Hippocampal formation (tissue), 2 donors: ENCODE measurements at places on chromosomes 4 and X.

DNA sequence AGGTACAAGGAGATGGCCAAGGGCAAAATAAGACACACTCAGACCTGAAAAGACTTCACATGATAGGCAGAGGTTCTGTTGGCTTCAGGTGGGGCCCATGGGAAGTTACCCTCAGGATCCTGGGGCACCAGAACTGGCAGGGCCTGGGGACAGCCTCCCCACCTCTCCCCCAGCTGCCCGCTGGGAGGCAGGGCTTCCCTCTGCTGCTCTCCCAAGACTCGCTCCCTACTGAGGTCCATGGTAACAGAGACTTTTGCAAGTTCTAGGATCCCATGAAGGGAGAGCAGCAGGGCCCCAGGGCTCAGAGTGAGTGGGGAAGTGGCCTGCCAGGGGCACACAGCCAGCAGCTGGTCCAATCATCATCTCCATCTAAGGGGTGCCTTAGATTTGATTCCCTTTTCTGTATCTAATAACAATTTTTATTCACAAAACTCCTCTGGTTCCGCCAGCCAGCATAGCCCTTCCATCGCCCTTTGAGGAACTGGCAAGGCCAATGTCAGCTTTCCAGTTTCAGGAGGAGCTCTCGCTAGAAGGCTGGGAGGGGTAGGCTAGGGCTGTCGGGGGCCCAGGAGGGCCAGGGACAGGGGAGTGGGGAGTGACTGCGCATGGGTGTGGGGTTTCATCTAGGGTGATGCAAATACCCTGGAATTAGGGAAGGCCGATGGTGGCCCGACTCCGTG lies 78.2 kb downstream of the SLC2A9 start:
- no peak for DNase-seq

DNA sequence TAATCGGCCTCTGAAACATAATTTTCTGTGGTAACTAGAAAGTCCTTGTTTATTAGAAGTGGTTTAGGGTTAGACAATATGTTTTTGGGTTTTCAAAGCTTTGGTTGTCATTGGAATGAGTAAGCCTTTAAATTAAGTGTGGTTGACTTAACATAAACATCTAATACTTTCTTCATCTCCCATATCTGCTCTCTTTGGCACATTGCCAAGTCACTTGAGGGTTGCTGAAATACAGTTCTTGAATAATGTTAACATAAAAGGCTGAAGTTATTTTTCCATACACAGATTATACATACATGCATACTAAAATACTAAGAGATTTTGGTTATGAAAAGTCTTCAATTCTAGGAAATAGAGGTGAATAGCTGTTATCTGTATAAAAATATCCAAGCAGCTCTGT lies 241.7 kb upstream of the BMP3 start:
- DNase-seq: no peak

- no peak for DNase-seq
Observed at GRCh38 chr4:169996379-169997240, 29.6 kb downstream of the MFAP3L start.

GRCh38 chrX:16042980-16043379 lies 80.4 kb upstream of the GRPR start:
- DNase-seq: no peak

DNA sequence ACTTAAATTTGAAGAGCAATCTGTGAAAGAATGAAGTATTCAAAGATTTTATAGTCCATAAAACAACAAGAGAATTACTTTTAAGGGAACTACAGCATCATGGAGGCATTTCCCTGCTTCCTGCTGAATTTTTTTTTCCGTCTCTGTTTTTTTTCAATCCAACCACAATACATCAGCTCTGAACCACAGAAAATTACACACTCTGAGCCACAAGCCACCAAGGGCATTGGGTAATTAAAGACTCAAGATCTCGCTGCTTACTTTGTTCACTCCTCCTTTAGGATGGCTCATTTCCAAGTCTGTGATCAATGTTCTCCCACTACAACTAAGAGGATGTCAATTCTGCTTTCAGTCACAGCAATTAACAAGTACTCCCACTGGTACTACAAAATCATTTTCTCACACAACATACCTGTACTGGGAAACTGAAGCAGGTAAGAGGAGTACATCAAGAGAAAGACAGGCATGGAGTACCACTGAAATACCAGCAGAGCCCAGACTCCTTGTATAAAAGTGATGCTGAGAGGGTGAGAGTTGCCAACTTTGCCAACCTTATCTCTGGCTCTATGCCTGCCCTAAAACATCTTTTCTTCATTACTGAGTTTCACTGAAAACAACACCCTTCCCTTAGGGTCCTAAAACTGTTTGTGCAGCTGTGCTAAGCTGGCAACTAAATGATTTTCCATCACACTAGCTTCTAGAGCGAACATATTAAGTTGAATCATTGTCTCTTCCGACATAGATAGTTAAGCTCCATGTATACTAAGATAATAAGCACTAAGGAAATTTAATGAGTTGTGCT lies 105.8 kb upstream of the MAGEB18 start:
- no peak for DNase-seq

- DNase-seq: no peak
Observed at GRCh38 chr4:38145741-38146140, 185.5 kb downstream of the PTTG2 start.

DNA sequence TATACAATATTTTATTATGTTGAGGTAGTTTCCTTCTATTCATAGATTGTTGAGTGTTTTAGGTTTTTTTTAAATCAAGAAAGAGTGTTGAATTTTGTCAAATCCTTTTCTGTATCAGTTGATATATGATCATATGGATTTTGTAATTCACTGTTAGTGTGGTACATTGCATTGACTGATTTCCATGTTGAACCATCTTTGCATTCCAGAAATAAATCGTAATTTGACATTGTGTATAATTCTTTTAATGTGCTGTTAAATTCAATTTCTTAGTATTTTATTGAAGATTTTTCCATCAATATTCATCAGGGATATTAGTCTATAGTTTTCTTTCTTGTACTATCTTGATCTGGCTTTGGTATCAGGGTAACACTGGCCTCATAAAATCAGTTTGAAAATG lies 103.8 kb downstream of the LRBA start:
- no peak for DNase-seq

DNA sequence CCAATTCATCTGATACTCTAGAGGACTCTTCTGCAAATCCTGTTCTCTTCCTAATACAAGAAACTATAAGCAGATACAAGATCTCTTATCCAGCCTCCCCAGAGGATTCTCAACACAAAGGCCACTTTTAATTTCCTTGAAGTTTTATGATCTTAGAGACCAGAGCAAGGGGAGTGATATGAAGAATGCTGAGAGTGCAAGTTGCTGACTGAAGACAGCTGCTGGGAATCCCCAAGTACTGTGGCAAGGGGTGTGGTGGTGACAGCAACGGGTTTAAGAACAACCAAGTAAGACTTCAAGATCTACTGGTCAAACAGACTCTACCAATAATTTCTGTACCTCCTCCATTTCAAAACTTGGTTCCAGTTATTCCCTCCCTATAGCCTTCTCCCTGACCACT lies 7.0 kb downstream of the AMMECR1 start:
- DNase-seq: no peak

GRCh38 chrX:9676306-9676705 lies 89.3 kb downstream of the GPR143 start:
- no peak for DNase-seq

- DNase-seq: no peak
Observed at GRCh38 chrX:101785142-101785541, 125.5 kb upstream of the ARMCX2 start.

GRCh38 chrX:40146262-40147125 lies 48.7 kb upstream of the BCOR start:
- no peak for DNase-seq

DNA sequence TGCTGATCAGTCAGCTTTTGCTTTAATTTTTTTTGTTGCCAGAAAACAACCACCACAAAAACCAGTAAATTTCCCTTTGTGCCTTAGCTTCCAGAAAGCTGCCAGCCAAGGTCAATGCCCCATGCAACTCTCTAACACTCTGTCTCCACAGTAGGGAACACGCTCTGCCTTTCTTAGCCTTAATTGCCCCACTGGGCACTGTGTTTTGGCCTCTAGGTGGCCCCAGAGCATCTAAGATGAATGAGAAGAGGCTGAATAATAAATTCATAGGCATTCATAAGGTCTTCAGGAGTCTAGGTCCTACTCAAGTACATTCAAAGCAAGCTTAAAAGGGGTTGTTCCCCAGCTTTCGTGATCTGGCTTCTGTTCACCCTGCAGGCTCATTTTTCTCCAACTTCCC lies 57.7 kb upstream of the PASD1 start:
- DNase-seq: no peak

DNA sequence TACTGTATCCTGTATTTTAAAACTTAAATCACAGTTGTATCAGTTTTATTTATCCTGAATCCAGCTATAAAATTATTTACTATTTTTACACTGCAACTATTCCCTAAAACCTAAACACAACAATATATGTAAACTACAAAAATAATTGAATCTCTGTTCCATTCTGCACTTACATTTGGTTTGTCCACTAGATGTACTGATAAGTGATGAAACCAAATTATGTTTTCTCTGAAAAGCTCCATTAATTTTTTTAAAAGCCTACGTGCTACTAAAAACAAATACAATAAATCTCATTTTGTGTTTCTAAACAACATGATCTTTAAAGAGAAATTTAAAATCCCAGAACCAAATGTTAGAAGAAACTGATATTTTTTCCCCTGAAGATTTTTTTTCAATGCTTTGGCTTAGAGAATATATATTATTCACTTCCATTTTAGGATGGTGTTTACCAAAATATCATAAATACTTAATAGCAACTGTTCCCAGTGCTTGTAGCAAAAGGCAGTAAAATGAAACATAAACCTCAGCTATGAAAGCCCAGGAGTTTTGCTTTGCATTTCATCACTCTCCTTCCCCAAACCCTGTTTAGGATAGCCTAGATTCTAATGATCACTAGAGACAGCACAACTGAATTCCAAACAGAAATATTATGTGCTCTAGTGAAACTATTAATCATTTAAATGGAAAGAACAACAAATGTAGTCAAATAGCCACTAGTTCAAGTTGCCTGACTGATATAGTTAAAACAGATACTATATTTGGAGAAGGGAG lies 19.7 kb downstream of the ANTXR2 start:
- no peak for DNase-seq

- no peak for DNase-seq
Observed at GRCh38 chr4:37535872-37536271, 150.3 kb downstream of the RELL1 start.

DNA sequence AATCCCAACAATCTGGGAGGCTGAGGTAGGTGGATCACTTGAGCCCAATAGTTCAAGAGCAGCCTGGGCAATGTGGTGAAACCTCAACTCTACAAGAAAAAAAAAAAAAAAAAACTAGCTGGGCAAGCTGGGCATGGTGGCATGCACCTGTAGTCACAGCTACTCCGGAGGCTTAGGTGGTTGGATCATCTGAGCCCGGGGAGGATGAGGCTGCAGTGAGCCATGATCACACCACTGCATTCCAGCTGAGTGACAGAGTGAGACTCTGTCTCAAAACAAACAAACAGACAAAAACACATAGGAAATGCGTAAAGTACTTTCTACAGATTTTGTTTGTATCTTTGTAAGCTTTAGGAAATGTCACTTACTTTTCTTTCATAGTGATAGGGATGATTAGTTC lies 307.2 kb upstream of the NR3C2 start:
- no peak for DNase-seq

- no peak for DNase-seq
Observed at GRCh38 chrX:55521687-55522086, 32.0 kb upstream of the USP51 start.

GRCh38 chr4:185309770-185310169 lies 86.0 kb downstream of the LRP2BP start:
- no peak for DNase-seq

DNA sequence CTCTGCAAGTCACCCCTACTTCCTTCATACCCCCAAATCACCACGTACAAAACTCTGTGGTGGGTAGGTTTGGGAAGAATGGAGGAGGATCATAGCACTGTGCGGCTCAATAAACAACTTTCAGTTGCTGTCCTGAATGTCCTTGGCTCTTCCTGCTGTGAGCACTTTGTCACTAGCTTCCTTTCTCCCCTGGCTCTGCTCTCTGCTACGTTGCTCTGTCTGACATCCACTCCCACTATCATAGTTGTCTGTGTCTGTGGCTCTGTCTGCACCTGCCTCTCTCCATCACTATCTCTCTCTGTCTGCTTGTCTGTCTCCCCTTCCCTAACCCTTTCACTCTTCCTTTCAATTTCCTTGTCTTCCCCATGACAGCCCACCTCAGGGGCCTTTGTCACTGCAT lies 21.2 kb upstream of the SMPX start:
- no peak for DNase-seq

DNA sequence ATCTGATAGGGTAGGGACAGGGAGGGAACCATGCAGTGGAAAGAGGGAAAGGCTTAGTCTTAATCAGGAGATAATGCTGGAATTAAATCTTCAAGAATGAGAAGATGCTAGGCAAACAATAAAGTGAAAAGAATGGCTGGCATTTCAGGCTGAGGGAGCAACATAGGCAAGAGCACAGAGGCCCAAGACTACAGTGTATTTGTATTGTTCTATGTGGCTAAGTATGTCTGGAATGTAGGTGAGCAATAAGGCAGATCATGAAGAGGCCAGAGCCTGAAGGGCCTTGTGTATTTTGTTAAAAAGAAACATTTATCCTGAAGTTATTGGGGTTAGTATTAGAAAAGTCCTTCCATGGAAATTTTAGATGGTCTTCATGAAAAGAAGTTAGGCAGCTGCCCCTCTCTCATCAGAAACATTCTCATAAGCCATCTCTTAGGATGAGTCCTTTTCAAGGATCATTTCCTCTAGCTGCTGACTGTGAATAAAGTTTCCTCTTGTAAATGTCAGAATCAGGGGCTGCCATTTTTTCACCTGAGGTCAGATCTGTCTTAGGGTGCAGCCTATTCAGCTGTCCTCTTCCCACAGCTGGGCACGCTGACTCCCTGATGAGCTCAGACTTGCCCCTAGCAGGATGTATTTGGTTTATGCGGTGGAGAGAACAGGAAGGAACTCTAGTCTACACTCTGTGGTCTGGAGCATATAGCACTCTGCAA lies 46.3 kb downstream of the ATP10D start:
- DNase-seq: no peak

- DNase-seq: no peak
Observed at GRCh38 chr4:38174801-38175200, 214.6 kb downstream of the PTTG2 start.

DNA sequence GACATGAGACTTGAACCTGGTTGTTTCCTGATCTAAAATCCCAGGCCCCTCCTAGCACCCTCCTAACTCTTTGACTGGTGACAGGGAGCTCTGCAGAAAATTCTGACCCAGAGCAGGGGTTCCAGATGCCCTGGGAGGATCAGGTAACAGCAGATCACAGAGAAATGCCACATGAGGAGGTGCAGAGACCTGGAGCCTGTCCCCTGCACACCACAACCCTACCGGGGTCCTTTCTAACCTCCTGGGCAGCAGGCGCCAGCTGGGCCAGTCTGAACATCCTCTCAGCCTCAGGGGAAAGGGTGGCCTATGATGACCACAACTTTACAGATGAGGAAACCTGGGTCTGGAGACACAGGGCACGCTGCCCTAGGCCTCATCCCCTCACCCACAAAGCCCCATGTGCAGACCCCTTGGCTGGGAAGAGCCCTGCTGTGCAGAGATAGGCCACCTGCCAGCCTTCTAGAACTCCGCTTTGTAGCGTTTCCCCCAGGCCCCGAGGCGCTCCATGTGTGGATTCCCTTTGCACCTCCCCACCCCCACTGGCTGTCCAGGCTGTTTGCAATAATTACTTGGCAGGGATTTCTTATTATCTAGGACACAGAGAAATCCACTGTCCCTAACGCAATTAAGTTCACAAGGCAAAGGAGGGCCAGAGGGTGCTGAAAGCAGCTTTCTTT lies 36.5 kb downstream of the WDR1 start:
- DNase-seq: no peak

GRCh38 chr4:26163425-26164362 lies 157.1 kb upstream of the RBPJ start:
- no peak for DNase-seq

- DNase-seq: no peak
Observed at GRCh38 chrX:74250574-74250973, 53.4 kb upstream of the ZCCHC13 start.
